ENCODE measurements at places on chromosomes 16 and 17. TPM values are rescaled to one million over a fixed set of nuclear protein-coding genes. Genes with fewer than 3 reads are reported as not detected.

UTP4 gene
- total RNA-seq = 19.7 TPM

GINS2 gene
- 0.42 TPM for total RNA-seq

SPATA32 gene
- total RNA-seq = 0.10 TPM

SBK1 gene
- 3.7 TPM for total RNA-seq

PRAC1 gene
- not detected for total RNA-seq

OR1A1 gene
- not detected for total RNA-seq

TRAPPC1 gene
- total RNA-seq = 21.4 TPM

DNAAF1 gene
- 25.3 TPM for total RNA-seq

MRTFB gene
- total RNA-seq = 7.1 TPM

TM4SF5 gene
- total RNA-seq = not detected

GCGR gene
- total RNA-seq = not detected

ACSM2A gene
- total RNA-seq = not detected

CRHR1 gene
- total RNA-seq = not detected

Measured in mononuclear cell (primary cell).